Sciatic nerve (tissue), 2 donors: ENCODE measurements at places on chromosomes 1 and 21.

DNA sequence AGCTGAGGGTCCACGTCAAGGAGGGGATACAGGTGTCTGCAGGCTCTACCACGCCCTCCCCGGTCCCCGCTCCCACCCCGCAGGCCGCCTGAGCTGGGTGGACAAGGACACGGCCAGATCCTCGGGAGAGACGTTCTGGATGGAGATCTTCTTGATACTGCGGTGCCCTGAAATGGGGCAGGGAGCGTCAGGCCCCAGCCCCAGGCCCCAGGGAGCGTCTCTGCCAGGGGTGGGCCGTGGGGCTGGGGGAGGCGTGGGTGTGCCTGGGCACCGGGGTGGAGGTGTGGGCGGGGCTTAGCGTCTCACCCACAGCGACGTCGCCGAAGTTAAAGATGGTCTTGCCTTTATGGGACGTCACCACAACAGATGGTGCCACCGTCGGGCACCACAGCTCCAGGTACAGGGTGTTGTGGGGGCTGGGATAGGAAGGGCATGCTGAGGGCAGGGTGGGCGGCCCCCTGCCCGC is 7.3 kb upstream of the TMEM52 start:
- no peak for DNase-seq

DNA sequence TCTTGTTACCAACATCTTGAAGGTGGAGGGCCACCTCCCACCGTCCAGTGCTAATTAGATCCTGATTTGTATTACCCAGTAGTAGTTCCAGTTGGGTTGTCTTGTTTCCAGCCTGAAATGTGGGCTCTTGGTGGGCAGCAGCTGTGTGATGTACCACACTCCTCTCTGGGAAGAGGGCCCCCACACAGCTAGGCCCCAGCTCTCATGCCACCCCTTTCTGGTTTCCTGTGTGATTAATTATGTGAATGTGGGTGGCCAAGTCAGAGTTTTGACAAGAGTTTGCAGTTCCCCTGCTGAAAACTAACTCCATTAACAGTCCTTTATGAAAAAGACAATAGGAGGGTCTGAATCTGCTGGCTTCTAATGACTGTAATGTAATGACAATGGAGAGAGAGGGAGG is 3.8 kb downstream of the HMGB4 start:
- no peak for DNase-seq

GRCh38 chr1:116733476-116734365 is 20.5 kb upstream of the CD2 start:
- DNase-seq = no peak

DNA sequence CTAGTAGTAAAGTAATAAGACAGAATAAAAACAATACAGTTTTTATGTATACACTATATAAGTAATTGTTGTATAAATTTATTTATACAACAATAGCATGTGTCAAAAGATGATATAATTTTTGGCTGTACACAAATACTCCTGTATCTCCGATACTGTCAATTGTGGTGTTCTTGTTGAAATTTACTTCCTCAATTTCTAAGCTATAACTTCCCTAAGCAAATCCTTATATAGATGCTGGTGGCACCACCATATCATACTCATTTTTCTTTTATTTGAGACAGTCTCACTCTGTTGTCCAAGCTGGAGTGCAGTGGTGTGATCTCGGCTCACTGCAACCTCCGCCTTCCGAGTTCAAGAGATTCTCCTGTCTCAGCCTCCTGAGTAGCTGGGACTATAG is 141.0 kb upstream of the HP1BP3 start:
- DNase-seq = no peak

DNA sequence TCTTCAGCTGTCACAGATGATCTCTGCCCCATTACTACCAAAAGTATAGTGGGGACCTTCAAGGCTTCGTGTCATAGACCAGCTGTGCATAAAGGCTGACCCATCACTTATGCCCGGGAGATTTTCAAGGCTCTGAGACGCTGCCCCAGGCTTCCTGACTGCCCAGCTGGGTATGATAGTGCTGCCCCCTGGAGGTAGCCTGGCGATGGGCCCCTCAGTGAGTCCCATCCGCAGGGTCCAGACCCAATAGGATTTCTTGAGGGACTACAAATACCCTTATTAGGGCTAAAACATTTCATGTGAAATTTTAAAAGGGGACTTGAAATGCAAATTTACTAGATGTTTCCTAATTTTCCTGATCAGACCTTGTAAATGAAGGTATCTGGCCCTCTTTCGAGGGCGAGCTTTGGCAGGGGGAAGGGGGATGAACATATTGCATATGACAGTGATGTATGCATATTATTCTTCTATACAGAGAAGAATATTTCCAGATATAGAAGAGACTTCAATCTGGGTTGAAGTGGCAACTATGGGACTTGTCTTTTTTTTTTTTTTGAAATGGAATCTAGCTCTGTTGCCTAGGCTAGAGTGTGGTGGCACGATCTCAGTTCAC is 11.7 kb upstream of the FCMR start:
- no peak for DNase-seq

- no peak for DNase-seq
Measured at GRCh38 chr1:114703242-114703641, 7.9 kb upstream of the AMPD1 start.

GRCh38 chr1:20775700-20776099 is 11.4 kb downstream of the HP1BP3 start:
- DNase-seq = no peak

GRCh38 chr21:28431022-28431421 is 561.7 kb downstream of the LTN1 start:
- no peak for DNase-seq

GRCh38 chr1:88678405-88678804 is 5.7 kb upstream of the PKN2 start:
- DNase-seq = no peak
